ENCODE measurements at places on chromosomes 1 and 21.

- no peak for DNase-seq
These were observed 1596.2 kb downstream of the MRPL39 start for GRCh38 chr21:24011087-24011486.

DNA sequence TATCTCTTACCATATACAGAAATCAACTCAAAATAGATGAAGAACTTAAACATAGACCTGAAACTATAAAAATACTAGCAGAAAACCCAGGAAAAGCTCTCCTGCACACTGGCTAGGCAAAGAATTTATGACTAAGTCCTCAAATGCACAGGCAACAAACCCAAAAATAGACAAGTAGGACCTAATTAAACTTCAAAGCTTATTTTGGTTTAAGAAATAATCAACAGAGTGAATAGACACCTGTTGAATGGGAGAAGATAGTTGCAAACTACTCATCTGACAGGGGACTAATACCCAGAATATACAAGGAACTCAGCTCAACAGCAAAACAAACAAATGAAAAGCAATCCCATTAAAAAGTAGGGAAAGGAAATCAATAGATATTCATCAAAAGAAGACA is 40.7 kb downstream of the WARS2 start:
- DNase-seq = no peak

DNA sequence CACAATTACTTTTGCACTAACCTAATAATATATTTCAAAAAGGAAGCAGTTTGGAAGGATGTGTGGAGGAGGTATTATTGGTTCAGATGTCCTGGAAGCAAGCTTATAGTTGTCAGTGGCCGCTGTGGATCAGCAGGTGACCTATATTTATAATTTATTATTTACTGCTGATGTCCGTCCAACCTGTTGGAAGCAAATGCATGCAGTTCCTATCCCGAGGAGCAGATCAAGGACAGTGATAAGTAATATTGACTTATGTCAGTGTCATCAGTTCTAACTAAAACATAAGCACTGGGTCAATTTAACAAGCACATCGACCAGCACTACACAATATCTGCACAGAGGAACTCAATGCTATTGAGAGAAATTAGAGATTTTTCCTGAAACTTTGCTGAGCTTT is 270.1 kb downstream of the BRINP2 start:
- no peak for DNase-seq

DNA sequence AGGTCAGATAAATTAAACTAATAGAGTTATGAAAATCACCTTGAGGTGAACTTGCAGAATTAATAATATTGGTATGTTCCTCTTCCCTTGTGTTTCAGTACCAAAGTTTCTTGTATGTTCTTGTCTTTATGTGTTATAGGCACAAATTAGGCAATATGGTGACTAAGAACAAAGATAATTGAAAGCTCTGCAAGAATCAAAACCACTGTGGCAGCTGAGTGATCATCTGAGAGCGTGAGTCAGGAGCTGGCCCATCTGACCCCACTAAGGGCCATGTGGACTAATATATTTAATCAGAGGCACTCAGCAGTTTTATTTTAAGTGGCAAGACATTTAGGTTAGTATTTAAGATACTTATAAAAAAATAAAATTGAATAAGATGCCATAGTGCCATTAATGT is 12.8 kb upstream of the CASQ2 start:
- DNase-seq = no peak

DNA sequence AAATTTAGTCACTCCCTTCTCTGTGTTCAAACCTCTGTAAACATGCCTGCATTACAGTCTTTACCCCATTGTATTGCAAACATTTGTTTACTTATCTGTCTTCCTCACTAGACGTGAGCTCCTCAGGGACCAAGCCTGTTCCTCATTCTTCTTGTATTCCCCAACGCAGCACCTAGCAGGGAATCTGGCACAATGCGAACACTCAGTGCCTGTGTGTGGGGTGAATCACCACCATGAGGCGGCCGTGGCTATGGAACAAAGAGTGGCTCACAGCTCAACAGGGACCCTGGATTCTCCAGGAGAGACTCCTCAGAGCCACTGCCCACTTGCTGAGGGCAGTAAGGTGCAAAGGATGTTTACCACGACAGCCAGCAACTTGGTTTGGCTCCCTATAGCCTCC is 95.9 kb downstream of the DDX20 start:
- peak; percentile 38 for DNase-seq

GRCh38 chr1:200343874-200344273 is 66.0 kb downstream of the ZNF281 start:
- no peak for DNase-seq

- DNase-seq = no peak
These were observed 26.8 kb downstream of the SLC19A1 start for GRCh38 chr21:45515241-45516061.

- DNase-seq = no peak
These were observed 19.5 kb downstream of the LRRC8C start for GRCh38 chr1:89652373-89652772.

GRCh38 chr1:198932351-198932991 is 293.6 kb downstream of the PTPRC start:
- no peak for DNase-seq

DNA sequence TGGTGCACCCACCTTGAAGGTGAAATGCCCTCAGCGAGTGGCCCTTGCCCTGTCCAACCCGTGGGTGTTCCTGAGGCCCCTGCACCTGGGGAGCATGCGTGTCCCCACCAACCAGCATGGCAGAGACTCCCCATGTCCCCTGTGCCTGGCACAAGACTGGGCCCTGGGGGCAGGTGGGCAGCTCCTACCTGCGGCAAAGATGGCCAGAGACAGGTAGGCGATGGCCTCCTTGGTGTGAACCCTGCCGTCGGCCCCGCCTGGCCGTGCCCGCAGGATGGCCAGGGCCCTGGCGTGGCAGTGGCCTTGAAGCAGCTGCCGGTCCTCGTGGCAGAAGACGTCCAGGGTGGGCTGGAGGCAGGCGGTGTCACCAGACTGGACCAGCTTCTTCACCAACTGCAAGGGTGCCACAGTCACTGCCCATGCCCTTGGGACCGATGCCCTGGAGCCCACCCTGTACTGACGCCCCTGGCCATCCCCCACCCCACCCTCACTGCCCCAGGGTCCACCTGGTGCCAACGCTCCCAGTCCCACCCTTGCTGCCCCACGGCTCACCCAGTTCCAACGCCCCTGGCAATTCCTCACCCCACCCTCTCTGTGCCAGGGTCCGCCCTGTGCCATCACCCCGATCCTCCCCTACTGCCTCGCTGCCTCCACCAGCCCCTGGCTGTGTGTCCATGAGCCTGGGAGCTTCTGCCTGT is 15.7 kb downstream of the TTC34 start:
- DNase-seq = no peak

DNA sequence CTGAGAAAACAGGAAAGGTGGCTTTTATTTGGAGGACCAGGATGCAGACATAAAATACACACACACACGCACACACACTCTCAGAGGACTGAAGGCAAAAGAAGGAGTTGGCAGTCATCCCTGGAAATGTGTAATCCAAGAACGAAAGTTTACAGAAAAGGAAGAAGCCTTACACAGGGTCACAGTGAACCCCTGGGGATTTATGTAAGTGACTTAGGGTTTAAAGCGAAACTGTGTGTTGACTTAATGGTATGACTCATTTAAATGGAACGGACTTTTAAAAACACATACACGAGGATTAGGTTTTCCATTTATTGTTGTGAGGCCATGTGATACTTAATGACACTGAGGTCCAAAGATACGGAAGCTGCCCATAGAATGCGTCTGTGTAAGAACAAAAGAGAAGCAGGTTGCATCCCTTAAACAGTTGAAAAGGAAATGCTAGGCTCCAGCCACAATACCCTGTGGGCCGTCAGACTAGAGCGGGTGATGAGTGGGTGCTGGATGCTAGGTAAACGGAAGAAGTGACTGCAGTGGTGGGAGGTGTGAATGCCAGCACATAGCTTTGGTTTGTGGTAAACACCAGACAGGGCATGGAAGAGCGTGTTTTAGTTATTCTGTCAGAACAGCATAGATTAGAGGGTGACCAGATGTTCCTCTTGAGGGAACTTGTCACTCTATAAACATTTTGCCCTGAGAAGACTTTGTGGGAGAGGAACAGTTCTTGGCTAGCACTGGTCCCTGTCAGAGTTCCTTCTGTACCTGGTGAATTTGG is 21.6 kb upstream of the BCL10 start:
- no peak for DNase-seq

GRCh38 chr1:180428782-180429695 is 73.3 kb downstream of the ACBD6 start:
- no peak for DNase-seq

- DNase-seq = no peak
These were observed 176.9 kb upstream of the HMGB4 start for GRCh38 chr1:33687000-33687399.

GRCh38 chr1:65068202-65069010 is 79.6 kb upstream of the AK4 start:
- DNase-seq = peak; percentile 55

DNA sequence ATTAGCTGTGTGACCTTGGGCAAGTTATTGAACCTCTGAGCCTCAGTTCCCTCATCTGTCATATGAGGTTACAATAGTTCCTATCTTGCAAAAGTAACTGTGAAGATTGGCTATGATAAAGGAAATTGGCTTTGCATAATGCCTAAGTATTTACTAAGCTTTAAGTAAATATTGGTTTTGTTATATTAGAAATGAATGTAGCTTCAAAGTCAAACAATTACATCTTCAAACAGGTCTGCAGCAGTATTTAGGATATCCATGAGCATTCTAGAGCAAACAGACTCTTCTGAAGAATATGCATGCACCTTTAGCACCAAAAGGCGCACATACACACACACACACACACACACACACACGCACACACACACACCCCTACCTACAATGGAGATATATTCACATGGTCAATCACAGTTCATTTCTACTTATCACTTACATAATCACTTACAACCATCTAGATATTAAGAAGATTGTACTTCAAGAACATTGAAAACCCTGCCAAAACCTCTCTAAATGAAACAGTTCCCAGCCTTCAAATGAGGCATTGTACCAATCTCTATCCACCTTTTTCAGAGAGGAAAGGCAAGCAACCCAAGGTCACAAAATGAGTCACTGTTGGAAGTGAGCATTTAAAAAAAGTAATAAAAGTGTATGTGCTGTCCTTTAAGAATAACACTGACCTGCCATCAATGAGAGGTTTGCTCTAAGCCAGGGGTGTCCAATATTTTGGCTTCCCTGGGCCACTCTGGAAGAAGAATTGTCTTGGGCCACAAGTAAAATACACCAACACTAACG is 13.4 kb upstream of the FAM43B start:
- no peak for DNase-seq

GRCh38 chr1:202208351-202208857 is 14.8 kb downstream of the LGR6 start:
- no peak for DNase-seq

DNA sequence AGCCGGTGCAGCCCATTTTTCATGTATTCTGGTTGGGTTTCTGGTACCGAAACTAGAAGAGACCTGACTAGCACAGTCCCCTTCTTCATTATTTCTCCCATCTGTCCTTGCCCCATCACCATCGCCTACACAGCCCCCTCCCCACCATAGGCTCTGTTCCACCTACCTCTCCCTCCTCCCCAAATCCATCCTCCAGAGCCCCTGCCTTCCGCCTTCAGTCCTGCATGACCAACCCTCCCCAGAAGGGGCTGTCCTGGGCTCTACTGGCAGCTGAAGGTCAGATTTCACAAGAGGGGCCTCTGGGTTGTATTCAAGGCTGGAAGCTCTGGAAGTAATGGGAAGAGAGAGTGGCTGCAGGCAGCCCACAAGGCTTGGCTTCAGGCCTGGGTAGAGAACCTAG is 55.2 kb downstream of the SDC3 start:
- DNase-seq = no peak

- no peak for DNase-seq
These were observed 132.0 kb upstream of the ZC3H11B start for GRCh38 chr1:219744652-219745469.

DNA sequence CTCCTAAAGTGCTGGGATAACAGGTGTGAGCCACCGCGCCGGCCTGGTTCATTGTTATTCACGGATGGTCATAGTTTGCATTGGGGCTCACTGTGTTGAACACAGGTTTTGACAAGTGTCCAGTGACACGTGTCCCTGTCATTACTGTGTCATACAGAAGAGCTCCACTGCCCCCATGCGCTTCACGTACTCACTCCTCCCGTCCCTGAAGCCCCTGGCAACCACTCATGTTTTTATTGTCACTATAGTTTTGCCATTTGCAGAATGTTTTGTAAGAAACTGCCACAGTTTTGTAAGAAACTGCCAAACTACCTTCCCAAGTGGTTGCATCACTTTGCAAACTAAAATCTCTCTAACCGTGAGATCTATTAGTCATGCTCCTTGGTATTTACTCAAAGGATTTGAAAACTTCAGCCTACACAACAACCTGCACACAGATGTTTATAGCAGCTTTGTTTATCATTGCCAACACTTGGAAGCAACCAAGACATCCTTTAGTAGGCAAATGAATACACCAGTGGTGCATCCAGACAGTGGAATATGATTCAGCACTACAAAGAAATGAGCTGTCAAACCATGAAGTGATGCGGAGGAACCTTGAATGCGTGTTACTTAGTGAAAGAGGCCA is 163.2 kb upstream of the COL6A1 start:
- no peak for DNase-seq

GRCh38 chr1:234114648-234115307 is 210.3 kb downstream of the SLC35F3 start:
- peak; percentile 68 for DNase-seq

- peak; percentile 84 for DNase-seq
These were observed 25.8 kb downstream of the ABCA4 start for GRCh38 chr1:94095112-94095637.

- no peak for DNase-seq
These were observed 12.9 kb downstream of the COA6 start for GRCh38 chr1:234386122-234386521.

GRCh38 chr1:196209265-196209664 is 399.0 kb downstream of the KCNT2 start:
- no peak for DNase-seq

DNA sequence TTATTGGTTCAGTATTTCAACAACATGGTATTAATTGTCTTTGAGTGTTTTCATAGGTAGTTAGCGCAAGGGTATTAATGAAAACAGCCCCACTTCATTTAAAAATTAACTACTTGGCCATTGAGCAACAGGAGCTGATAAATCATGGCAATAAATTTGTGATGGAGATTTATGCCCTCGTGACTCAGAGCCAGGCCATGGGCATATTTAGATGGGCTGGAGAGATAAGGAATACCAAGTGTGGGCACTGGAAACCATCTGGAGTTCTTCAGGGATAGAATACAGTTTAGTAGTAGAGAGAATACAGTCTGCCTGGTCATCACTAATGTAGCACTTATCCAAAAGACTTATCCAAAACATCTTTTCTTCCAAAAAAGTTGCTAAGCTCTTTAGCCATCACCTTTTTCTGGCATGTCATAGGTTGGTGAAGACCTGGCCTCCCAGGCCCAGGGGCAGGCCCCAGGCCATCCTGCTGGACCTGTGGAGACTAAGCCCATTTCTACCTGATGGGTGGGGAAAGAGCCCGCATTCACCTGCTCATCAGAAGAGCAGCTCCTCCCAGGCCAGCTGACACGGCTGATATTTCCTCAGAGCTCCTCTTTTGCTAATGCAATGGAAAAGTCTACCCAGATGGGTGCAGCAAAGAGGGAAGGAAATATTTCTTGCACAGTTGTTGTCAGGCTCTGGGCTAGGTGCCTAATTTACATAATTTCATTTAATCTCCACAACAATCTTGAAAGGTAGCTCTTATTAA is 238.0 kb downstream of the TM2D1 start:
- DNase-seq = no peak

GRCh38 chr1:186236921-186237320 is 138.1 kb downstream of the TPR start:
- DNase-seq = no peak

Data from NCI-H1694 (cell line).